ENCODE measurements at places on chromosomes 4 and X.
A peak's percentile ranks its signal among the peaks of the same experiment; 100 is the strongest.

GRCh38 chrX:119685225-119686066 is 7.5 kb downstream of the SEPTIN6 start:
- peak; percentile 49 for DNase-seq

GRCh38 chr4:5719350-5720055 is 8.5 kb downstream of the EVC start:
- DNase-seq: no peak

GRCh38 chr4:36255577-36255976 is 11.3 kb upstream of the ARAP2 start:
- peak; percentile 85 for DNase-seq

- no peak for DNase-seq
These were observed 28.7 kb upstream of the HPGDS start for GRCh38 chr4:94371290-94371689.

- DNase-seq: no peak
These were observed 46.6 kb upstream of the FAM47C start for GRCh38 chrX:36961590-36961989.

- DNase-seq: peak; percentile 60
These were observed 93.3 kb downstream of the SYNPO2 start for GRCh38 chr4:118981839-118982381.

- no peak for DNase-seq
These were observed 13.3 kb downstream of the STARD8 start for GRCh38 chrX:68660746-68661145.

DNA sequence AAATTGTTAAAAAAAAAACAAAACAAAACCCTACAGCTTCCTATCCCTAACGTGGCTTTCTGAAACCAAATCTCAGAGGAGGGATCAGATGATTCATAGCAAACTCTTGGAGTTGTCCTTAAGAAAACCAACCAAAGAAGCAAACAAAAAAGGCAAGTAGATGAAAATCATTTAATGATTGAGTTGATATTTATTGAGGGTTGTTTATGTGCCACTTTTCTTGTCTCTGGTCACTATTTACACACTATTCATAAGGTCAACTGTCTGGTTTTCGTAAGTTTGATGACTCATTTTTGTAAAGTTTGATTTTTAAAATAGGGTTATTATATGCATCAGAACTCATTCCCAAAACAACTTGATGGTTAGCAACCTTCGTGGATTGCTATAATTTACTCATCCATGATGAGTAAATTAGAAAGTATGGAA is 133.4 kb downstream of the UNC5C start:
- DNase-seq: no peak

DNA sequence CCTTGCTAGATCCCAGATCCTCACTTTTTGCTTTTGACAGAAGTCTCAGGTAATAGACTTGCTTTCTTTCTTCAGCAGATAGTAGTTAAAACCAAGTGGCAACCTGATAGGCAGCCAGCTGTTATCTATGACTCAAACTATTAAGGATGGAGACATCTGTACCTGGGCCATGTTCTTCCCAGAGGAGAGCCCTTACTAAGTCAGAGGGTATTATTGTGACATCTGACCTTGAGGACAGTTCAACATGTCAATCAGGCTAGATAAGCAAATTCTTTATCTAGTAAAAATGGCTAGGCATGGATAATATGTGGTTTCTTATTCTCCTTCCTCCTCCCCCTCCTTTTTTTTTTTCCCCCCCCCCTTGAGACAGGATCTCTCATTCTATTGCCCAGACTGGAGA is 39.2 kb downstream of the TRIM2 start:
- no peak for DNase-seq

- DNase-seq: no peak
These were observed 3.2 kb downstream of the MSMO1 start for GRCh38 chr4:165330666-165331065.

DNA sequence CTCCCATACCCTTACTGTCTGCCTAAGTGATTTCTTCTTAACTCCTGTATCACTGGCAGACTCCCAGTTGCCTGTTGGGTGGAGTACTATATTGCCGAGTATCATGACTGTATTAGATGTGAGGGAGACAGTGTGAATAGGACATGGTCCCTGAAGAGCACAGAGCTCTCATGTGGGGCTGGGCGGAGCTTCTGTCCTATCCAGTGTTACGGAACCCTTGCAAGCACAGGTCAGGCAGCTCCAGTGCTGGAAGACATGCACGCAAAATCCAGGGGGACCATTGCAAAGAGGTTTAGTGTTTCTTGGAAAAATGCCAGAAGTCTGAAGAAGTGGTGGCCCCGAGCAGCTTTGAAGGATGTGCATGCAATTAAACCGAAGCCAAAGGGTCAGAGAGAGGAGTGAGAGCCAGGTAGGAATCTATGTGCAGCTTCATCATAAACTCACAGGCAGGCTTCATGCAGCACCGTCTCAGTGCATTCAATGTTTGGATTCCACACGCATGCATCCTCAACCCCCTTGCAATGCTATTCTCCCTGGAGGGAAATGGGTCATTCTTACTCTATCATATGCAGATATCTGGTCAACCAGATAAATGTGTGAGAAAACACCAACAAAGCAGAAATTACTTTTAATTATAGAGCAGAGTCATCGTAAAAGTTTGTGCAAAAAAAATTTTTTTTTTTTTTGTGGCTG is 49.7 kb upstream of the DHRSX start:
- DNase-seq: no peak

DNA sequence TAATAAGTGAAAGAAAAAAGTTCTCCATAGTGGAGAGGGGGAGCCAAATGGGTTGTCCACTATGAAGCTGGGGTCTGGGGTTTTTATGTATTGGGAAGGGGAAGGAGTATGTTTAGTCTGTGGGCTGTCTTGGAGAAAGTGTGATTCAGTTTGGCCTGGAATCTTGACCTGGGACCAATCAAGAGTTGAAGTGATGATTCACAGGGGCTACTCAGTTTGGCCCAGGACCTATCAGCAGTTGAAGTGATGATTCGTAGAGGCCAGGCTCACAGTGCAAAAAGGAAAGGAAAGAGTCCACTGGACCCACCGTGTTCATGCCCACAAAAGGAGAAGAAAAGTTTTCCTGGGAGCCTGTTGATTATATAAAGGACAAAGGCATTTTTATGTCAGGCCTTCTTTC is 47.3 kb upstream of the RAB9B start:
- no peak for DNase-seq

DNA sequence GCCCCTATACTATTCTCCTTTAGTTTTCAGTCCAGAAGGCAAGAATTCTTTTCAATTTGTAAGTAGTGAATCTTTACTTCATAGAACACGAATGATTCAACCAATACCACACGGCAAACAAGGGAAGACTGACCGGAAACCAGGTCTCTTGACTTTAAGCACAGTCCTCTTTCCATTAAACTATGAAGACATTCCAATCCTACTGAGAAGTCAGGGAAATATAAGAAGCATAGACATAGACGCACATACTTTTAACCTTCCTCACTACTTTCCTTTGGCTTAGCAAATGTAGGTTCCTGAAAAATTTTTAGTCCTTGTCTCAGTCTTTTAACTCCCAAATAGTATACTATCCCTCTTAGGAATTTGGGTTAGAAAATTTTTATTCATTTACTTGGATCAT is 9.1 kb downstream of the CHRDL1 start:
- no peak for DNase-seq

- no peak for DNase-seq
These were observed 24.3 kb downstream of the SHROOM3 start for GRCh38 chr4:76459291-76459723.

DNA sequence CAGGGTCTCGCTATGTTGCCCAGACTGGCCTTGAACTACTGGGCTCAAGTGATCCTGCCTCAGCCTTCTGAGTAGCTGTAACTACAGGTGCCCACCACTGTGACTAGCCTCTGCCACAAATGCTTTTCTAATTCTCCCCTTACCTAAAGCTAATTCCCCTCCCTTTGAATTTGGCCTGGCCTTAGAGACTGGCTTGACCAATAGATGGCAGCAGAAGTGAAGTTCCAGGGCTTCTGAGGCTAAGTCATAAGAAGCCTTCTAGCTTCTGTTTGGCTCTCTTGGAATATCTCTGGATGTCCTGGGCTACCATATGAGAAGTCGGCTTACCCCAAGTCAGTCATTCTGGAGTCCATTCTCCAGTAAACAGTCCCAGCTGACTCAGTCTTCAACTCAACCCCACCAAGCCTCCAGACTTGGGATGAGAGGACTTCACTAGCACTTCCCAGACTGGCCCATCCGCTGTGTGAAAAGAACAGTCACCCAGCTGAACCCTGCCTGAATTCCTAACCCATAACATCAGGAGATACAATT is 61.0 kb downstream of the HPRT1 start:
- DNase-seq: peak; percentile 2

DNA sequence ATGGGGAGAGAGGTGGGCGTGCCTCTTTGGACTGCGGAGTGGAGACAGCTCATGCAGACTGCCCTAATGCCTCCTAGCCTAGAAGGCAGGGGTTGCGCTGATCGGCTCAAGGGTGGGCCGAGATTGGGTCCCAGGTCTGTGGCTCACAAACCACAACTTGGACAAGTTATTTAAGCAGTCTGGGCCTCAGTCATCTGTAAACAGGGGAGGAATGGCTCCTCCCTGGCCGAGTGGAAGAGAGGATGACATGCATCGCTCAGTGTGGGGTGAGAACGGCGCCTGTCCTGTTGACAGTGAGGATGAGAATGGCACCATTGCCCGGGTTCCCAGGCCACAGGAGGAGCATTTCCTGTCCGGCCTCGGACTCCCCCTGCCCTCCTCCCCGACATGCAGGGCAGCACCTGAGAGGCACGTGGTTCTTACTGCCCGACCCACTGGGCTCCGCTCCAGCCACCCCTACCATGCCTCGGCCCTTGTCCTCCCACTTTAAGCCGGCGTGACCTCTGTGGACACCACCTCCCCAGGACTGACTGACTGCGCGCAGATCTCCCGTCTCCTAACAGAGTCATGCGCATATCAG is 40.3 kb upstream of the GRPEL1 start:
- DNase-seq: no peak

DNA sequence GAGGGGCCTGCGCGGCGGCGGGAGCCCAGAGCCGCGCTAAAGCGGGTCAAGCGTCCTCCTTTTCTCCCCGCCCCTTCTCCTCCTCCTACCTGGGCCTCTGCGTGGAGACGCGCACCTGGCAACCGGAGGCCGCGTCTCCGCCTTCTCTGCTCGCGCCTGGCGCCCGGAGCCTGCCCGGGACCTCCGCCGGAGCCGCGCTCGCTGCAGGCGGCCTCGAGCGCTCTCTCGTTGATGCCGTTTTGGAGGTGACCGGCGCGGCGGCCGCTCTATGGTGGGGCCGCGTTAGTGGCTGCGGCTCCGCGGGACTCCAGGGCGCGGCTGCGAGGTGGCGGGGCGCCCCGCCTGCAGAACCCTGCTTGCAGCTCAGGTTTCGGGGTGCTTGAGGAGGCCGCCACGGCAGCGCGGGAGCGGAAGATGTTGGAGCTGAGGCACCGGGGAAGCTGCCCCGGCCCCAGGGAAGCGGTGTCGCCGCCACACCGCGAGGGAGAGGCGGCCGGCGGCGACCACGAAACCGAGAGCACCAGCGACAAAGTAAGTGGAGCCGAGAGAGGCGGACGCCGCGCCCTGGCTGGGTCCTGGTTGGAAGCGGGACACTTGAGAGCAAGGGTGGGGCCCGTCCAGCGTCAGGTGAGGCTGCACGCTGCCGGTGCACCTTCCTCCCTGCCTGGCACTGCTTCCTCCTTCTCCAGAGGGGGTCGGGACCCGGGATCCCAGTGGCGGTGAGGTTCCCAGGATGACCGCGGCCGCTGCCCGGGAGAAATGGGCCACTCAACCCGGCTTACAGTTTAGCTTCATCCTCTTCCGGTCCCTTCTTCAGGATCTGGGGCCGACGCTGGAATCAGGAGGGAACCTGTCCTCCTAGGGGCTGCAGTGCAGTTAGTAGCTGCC is at the start of gene CDS1:
Gene CDS1, plus strand, starts transcription at position 140 of the 888 bp plus-strand sequence. Its CDS starts 275 bp downstream, at position 415.
- no peak for DNase-seq

DNA sequence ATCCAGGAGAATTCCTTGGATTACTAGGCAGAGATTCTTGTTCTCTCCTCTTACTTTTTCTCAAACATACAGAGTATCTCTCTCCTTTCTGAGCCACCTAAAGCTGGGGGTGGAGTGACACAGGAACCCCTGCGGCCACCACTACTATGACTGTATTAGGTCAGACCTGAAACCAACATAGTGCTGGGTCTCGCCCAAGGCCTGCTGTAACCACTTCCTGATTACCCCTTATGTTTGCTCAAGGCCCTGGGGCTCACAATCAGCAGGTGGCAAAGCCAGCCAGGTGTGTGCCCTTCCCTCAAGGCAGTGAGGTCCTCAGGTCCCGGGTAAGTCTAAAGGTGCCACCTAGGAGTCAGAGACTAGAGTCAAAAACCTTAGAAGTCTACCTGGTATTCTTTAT is 166.4 kb downstream of the PARM1 start:
- DNase-seq: no peak

GRCh38 chr4:154836513-154836912 is 55.4 kb downstream of the RBM46 start:
- DNase-seq: no peak

GRCh38 chrX:151873096-151873495 is 39.6 kb upstream of the MAGEA4 start:
- no peak for DNase-seq

DNA sequence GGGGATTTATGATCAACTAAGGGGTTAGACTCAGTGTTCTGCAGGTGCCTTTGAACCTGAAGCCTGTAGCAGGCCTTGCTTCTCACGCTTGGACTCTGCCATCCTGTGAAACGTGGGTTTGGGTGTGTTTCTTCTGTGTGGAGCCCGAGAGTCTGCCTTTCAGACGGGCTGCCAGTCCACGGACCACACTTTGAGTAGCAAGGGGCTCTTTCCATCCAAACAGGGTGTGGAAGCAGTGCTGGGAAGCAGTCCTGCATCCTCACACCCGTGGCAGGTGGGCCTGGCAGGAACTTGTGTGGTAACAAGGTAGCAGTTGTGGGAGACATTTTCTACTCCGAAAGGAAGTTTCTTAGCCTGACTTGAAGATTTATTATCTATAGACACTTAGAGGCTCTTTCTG is 22.7 kb downstream of the RGS12 start:
- DNase-seq: no peak

GRCh38 chrX:10893976-10894375 is 217.2 kb upstream of the HCCS start:
- DNase-seq: no peak

GRCh38 chr4:74376888-74377483 is 12.0 kb downstream of the EREG start:
- DNase-seq: peak; percentile 31

- no peak for DNase-seq
These were observed 618.0 kb downstream of the STPG2 start for GRCh38 chr4:97525236-97525635.

GRCh38 chr4:16707874-16708273 is 190.6 kb downstream of the LDB2 start:
- DNase-seq: no peak

DNA sequence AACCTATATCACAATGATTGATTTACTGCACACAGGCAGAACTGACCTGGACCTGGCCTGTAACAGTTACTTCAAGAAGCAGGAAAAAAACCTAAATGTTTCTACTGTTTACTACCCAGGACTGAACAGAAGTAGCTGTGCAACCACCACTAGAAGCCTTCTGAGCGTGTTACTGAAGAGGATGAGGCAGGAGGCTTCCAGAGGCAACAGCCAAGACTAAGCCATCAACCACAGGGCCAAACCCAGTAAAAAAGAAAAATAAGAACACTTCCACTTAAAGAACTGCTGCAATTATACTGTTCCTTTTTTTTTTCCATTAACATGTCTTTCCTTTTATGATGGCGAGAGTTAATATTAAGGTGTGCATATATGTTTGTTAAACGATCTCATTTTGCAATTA is 29.4 kb upstream of the TTC29 start:
- no peak for DNase-seq

GRCh38 chr4:43837171-43837570 is 611.4 kb downstream of the KCTD8 start:
- DNase-seq: no peak

All from CD4-positive, alpha-beta T cell treated with Interleukin-2 at 100 ng/mL for 4 hours (primary cell).